Sigmoid colon (tissue), 7 donors: ENCODE measurements at places on chromosomes 4 and X. TPM values are rescaled to one million over a fixed set of nuclear protein-coding genes. Genes with fewer than 3 reads are reported as not detected.
A peak's percentile ranks its signal among the peaks of the same experiment; 100 is the strongest.

- DNase-seq = no peak
These were observed 41.2 kb downstream of the PRDM5 start for GRCh38 chr4:120881351-120881750.

DNA sequence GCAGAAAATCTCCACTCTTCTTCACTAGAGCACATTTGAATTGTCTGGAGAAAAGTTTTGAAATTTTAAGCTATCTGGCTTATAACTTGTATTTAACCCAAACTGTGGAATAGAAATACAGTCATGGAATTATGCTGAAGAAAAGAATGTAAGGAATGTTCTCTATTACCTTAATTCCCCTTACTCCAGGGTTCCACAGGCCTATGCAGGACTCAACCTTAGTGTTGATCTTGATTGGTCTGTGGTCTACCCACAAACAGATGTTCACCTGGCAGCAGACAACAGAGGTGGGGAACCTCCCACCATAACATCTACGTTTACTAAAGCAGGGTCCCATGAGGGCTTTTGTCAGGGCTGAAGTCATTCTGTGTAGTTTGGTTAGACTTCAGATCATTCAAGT is 189.3 kb upstream of the GPRIN3 start:
- no peak for DNase-seq

The MAMLD1 gene
- total RNA-seq = 2.9 TPM

DNA sequence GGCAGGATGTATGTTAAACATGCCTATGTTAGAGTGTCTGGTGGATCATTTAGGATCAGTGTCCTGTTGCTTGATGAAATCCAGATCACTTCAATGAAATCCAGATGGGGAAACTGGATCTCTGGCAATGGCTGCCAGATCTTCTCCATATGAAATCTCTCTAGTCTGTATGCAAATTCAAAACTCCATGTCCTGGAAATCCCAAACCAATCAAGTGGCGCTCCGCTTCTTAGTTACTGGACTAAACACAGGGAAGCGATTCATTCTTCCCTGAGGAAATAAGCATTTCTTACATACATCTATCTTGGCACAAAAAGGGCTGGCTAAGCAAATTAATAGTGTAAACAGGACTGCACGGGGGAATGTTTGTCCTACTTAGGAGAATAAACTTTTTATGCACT is 94.9 kb downstream of the HDAC8 start:
- no peak for DNase-seq

DNA sequence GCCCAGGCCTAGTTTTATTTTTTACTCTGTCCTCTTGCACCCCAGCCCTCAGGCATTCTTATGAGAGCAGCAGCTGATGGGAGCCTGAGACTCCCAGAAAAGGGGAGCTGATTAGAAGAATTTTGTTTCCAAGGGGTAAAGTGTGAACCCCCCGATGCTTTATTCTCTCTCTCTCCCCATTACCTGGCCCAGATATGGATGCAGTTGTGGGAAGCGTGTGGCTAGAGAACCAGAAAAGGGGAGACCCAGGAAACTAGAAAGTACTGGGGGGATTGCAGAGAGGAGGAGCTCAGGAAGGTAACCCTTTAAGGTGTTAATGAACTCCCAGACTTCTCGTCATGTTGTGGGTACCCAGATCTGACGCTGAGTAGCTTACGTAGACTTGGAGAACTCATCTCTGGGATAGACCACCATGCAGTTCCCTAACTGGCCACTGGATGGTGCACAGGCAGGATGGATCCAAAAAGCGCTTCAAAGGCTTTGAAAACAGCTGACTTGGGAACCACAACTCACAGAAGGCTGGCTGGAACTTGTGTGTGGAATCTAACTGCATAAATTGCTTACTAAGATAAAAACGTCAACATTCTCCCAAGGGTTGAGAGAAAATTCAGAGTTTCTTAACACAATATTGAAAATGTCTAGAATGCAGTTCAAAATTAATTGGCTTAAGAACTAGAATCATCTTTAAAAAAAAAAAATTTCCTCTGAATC is 64.7 kb downstream of the TBC1D14 start:
- peak; percentile 89 for DNase-seq

The SLC9B1 gene
- total RNA-seq = 0.82 TPM

- no peak for DNase-seq
These were observed 12.8 kb upstream of the TMSB4X start for GRCh38 chrX:12962041-12962504.

- no peak for DNase-seq
These were observed 59.7 kb downstream of the LRRC66 start for GRCh38 chr4:51960486-51960885.

The TRPC5OS gene
- not detected for total RNA-seq

The TLR1 gene
- 8.7 TPM for total RNA-seq

DNA sequence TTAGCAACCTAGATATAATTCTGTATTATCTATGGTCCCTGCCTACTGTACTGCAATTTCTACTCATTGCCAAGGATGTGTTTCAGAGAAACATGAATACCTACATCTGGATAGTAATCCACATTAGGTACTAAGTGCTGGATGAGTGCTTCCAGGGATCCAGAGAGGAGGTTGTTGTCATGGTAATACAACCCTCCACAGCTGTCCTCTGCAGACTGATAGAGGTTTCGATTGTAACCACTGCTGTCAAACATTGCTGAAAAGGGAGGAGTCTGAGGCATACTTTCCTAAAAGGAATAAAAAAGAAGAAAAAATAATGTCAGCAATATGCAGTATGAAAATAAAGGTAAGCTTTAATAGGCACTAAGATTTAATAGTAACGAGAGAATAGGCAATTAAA is 12.5 kb downstream of the RASGEF1B start:
- DNase-seq = no peak
